Stimulated activated CD8-positive, alpha-beta memory T cell treated with anti-CD3 and anti-CD28 coated beads, Interleukin-15, amount 100 ng/mL, for 24 hours (primary cell): ENCODE measurements at places on chromosomes 4 and X.
A peak's percentile ranks its signal among the peaks of the same experiment; 100 is the strongest.

- no peak for DNase-seq
These were observed 238.0 kb downstream of the TMA16 start for GRCh38 chr4:163732473-163732872.

DNA sequence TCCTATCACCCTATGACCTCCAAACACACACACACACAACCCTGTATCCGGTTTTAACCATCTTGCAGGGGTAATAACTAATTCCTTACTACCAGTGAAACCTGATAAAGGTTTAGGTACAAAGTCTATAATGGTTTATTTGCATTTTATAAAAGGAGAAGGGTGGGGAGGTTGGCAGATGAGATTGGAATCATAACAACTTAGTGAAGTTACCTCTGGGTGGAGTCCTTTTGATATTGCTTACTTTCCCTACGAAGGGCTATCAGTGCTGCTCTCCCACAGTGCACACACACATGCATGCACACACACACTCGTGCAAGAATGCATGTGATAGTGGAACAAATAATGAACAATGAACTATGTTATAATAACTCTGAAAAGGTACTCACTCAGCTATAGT is 56.1 kb downstream of the CCSER1 start:
- DNase-seq = no peak

DNA sequence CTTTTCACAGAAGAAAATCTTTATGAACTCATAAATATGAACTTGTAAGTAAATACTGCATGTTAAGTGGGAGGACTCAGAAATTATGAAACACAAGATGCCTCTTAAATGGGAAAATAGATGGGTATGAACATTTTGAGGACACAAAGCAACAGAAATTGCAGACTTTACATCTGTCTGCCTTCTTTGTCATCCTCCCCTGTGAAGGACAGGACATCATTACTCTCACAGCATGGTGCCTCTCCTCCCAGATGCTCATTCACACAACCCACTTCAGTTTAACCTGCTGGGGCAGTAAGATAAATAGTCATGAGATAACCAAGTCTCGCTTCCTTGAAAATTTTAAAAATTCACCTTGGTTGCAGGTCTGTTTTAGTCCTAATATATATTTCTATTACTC is 144.5 kb downstream of the APBB2 start:
- no peak for DNase-seq

GRCh38 chr4:139958739-139959098 is 195.3 kb downstream of the MAML3 start:
- DNase-seq = no peak

DNA sequence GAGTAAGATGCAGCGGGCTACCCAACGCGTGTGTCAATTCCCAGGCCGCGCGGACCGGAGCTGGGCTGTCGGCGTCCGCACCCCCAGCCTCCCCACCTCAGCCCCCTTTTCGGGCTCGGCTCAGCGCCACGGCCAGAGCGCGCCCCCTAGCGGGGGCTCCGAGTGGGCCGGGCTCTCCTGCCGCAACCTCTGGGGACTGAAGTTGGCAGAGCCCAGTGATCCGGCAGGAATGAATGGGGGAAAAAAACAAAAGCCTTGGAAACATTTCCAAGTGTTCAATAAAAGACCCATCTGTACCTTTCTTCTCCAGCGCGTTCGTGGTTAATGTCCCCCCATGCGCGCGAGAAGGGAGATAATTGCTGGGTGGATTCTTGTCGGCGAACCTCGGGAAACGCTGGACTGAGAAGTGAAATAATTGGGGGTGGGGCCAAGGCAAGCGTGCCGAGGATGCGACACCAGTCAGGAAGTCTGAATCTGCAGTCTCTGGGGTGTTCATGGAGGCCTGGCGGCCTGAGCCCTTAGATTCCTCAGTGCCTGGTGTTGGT is 5.2 kb upstream of the ARX start:
- no peak for DNase-seq

DNA sequence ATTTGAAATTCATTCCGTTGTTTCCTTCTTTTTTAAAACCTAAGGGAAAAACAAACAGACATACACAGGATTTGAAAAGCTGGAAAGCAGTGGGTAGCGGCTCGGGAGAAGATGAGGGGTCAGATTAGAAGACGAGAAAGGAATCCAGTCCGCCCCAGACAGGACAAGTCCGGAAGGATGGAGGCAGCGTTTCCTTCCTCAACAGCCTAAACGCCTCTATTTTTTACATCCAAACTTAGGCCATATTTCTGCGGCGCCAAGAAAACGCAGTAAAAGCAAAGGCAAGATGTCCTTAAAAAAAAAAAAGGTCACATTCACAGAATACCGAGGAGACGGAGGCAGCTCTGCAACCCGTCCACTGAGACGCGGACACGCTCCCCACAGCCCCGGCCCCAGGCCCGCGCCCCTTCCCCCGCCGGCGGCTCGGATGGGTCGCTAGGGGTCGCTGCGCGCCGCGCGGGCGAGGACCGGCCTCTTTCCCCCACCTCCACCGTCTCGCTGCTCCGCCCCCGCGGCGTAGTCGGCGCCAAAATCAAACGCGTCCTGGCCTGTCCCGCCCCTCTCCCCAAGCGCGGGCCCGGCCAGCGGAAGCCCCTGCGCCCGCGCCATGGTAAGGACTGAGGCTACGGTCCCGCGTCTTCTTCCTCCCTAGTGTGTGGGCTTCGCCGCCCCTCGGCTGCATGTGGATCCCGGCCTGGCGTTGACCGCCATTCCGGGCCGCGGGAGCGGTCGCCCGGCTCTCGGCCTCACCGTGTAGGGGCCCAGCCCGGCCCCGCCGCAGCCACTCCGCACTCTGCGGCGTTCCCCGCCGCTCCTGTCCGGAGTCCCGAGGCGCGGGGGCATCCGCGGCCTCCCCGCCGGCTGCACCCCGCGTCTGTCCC is at the start of gene MND1:
MND1 (plus strand) TSS at position 558 of the 881 bp plus-strand sequence; CDS start at position 608, 50 bp downstream.
- peak; percentile 83 for DNase-seq

DNA sequence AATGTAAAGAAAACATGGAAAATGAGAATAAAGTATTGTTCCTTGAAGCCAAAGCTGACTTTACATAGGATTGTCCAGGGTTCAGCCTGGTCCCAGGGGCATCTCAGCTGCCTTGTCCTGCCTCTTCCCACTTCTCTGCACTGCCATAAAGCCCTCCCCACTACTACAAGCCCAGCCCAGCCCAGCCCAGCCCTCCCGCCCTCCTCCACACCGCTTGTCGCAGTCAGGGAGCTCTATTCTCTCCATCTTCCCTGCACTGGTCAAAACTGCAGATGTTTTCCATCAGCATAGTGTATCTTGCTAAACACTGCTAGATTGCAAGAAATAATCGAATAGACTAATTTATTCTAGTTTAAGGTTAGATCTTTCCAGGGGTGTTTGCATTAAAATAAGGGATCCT is 100.3 kb downstream of the TENM3 start:
- DNase-seq = no peak

DNA sequence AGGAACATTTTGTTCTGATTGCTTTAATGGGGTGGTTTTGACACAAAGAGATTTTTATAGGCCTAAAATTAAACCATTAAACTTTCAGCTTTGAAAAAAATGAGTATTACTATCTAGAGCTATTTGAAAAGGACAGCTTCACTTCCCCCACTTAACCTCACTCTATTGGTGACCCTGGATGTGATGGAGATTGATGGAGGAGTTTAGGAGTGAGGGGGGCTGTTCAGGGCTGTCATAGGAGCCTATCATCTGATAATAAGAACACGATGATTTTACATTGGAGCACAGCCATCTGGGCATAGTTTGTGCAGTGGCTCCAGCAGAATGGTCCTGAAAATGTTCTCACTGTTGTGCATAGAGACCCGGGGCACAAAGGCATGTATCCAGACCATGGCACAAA is 71.1 kb upstream of the EFNB1 start:
- no peak for DNase-seq

DNA sequence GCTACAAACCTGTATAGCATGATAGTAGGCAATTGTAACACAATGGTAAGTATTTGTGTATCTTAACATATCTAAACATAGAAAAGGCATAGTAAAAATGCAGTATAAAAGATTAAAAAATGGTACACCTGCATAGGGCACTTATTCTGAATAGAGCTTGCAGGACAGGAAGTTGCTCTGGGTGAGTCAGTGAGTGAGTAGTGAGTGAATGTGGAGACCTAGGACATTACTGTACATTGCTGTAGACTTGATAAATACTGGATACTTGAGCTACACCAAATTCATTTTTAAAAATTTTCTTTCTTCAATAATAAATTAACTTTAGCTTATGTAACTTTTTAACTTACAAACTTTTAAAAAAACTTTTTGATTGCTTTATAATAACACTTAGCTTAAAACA is 68.2 kb upstream of the MAML3 start:
- no peak for DNase-seq

- DNase-seq = no peak
These were observed 279.9 kb downstream of the PPP3CA start for GRCh38 chr4:101067383-101067782.

DNA sequence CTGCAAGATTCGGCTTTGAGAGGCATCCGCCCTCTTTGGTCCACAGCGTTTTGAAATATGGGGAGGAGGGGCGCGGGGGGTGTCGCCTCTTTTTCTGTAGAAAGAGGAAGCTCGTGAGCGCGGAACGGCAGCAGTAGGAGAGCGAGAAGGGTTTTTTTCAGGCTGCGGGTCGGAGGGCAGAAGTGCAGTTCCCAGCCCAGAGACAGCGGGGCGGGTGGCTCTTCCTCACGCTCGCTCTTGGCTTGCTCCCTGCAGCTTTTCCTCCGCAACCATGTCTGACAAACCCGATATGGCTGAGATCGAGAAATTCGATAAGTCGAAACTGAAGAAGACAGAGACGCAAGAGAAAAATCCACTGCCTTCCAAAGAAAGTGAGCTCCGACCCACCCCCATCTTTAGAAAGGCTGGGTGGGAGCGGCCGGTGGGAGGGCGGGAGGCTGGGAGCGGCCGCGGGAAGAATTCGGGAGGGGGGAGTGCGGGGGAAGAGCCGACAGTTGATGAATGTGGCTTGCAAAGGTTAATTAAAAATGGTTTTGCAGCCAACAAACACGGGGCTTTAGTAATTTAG is 1.2 kb downstream of the TMSB4X start:
- no peak for DNase-seq

DNA sequence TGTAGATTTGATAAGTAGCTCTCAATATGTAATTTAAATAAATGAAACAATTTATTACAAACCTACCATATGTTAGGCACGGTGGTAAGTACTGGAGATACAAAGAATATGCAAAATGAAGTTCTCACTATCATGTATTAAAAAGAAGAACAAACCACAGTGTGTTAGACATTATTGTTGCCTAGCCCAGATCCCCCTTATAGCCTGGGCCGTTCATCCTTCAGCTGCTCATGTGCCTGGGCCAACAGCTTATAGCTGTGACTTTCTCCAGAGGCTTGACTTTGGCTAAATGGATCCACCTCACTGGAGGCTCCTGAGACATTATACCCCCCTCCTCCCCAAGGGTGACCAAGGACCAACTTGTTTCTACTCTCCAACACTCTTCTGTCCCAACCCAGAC is 29.8 kb upstream of the CCNG2 start:
- DNase-seq = no peak

DNA sequence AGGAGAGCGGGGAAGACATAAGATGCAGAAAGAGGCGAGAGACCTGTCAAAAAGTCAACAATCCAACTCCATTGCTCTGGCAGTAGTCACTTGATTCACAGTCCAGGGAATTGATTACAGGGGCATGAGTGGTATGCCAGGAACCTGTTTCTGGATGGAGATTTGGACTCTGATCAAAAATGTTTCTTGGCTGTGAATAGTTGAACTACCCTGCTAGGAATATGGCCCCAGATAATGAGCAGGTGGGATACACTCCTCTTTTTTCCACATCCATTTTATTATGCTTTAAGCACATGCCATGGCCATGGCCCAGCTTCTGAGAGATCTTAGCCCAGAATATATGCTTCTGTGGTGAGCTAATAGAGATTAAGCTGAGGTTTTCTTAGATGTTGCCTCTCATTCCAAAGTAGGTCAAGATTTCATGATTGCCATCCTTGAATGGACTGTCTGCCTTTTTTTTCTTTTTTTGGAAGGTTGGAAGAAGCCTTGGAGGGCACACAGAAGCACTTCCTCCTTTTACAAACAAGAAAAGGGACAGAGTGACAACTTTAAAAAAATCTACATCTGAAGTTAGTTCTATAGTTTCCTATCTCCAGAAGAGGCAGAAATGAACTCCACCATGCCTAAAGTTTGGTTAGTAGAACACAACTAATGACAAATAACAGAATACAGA is 121.9 kb downstream of the KIT start:
- DNase-seq = no peak

DNA sequence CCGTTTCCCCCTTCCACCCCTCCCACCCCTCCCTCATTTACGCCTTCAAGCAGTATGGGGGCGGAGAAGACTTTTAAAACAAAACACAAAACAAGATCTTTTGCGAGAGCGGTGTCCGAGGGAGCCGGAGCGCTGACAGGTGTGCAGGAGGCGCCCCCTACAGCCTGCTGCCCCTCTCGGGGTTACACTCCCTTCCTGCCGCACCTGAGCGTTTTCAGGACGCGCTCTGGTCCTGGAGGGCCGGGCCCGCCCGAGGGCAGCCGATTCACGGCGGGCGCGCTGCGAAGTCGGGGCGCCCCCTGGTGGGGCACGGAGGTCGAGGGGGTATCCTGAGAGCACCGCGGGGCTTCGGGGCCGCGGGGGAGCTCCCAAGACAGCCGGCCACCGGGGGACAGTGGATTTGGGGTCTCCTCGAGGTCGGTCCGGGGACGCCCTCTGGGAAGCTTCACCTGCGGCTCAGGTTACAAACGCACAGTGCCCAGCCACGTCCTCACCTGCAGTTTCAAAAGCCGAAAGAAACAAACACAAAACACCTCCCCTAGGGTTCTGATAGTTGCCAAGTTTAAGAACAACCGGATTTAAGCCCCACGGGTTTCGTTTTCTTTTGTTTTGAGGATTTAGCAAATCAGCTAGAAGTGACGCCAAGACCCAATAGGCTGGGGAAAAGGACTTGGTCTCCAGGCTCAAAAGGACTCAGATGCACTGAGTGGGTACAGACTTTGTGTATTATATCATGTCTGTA is 8.0 kb upstream of the NEUROG2 start:
- peak; percentile 61 for DNase-seq

DNA sequence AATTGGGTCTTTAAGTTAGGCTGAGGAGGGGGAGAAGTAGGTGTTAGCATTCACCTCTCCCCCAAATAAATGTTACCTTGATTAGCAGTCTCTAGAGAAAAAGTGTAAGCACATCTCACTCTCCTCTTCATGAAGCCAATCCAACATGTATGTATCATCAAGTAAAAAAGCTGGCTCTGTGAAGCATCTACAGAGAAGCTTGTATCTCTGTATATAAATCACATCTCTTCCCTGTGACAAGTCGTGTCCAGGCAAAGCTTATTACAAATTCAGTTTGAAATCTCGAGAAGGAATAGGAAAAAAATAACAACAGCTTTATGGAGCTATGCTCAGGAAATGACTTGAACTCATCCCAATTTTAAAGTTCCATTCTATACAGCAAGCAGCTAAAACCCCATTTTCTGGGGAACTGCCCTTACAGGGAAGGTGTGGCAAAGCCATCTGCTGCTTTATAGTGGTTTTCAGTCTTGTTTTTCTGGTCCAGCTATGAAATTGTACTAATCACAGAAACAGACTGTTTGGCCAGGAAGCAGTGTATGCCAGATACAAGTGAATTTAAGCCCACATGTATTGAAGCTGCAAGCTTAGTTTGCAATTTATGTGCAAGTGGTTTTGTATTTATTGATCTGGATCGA is 313.3 kb upstream of the NOCT start:
- DNase-seq = no peak
